Kidney capillary endothelial cell (primary cell): ENCODE measurements at places on chromosomes 11 and 22.
A peak's percentile ranks its signal among the peaks of the same experiment; 100 is the strongest.

DNA sequence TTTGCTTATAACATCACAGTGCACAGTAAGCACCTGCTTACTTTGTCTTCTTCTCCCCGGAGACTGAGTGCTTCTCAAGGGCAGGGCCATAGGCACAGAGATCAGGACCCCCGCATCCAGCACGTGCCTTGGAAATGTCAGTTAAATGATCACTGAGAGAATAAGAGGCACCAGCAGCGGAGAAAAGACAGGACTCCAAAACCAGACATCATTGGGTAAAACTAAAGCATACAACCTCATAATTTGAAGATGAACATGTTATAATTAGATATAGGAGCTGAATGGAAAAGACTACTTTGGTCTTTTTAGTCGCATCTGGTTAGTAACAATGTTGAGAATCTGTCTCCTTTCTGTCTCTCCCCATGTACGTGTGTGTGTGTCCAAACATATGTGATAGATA lies 1279.9 kb downstream of the LRRC4C start:
- DNase-seq = no peak

- no peak for DNase-seq
These were observed 99.4 kb downstream of the TEAD1 start for GRCh38 chr11:12773591-12773990.

DNA sequence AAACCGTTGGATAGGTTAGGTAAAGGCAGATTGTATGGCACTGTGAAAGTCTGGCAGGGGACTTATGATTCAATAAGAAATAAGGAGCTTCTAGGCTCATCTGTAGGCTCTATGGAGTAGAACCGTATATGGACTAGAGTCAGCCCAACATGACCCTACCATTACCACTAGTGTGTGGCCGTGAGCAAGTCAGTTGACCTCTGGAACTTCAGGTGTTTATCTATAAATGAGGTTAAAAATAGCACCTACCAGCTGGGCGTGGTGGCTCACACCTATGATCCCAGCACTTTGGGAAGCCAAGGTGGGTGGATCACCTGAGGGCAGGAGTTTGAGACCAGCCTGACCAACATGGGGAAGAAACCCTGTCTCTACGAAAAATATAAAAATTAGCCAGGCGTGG lies 4.4 kb downstream of the HINFP start:
- DNase-seq = no peak

DNA sequence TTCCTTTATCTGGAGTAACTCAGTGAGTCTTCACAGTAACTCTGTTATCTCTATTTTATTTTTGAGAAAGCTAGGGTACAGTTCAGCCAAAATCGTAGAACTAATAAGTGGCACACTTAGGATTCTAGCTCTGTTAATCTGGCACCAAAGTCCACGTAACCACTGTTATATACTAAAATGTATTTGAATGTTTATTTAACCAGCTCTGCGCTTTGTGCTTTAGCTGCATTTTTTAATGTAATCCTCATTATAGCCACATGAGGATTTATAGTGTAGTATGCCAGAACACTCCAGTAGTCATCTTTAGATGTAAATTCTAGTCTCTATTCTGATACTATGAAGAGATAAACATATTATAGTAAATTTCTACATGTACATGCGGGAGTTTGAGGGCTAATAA lies 36.8 kb downstream of the YAP1 start:
- DNase-seq = no peak

DNA sequence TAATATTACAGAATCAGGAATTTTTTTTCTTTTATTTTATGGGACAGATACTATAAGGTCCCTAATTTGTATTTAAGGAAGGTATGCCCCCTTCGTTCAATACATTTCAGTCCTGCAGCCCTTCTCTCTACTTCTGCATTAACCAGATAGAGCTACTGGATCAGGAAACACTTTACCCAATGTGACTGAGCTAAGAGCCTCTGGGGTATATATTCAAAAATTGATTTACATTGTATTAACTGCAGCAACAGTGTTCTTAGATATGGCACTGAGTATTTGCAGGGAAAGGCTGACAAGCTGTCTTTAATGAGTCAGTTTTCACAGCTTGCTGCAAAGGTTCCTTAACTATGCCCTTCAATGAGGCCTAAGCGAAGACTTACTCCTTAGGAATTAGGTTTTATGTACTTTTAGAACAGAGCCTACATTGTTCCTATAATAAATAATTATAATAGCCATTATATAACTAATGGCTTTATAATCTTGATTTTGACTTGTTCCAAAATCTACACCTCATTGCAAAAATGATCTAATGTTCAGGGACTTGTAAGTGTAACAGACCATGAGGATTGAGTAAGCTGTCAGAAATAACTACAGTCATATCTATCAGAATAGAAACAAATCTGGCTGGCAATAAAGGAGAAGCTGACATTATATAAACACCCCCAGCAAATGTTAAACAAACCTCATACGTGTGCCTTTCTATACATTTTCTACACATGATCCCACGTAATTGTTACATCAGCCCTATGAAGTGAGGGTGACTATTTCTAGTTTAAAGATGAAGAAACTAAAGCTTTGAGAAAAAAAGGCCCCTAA lies 55.0 kb downstream of the DDI1 start:
- DNase-seq = no peak

- DNase-seq = peak; percentile 27
These were observed 12.3 kb downstream of the TBX1 start for GRCh38 chr22:19772673-19773469.

DNA sequence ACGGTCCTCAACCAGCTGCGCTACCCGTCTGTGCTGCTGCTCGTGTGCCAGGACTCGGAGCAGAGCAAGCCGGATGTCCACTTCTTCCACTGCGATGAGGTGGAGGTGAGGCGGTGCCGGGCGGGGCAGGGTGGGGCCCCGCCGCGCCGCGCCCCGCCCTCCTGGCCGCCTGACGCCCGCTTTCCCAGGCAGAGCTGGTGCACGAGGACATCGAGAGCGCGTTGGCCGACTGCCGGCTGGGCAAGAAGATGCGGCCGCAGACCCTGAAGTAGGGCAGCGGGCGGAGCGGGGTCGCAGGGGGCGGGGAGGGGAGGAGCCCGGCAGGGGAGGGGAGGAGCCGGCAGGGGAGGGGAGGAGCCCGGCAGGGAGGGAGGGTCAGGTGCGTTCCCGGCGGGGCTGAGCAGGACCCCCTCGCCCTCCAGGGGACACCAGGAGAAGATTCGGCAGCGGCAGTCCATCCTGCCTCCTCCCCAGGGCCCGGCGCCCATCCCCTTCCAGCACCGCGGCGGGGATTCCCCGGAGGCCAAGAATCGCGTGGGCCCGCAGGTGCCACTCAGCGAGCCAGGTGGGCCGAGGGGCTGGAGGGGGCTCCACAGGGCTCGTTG lies 14.7 kb downstream of the EPS8L2 start:
- no peak for DNase-seq

DNA sequence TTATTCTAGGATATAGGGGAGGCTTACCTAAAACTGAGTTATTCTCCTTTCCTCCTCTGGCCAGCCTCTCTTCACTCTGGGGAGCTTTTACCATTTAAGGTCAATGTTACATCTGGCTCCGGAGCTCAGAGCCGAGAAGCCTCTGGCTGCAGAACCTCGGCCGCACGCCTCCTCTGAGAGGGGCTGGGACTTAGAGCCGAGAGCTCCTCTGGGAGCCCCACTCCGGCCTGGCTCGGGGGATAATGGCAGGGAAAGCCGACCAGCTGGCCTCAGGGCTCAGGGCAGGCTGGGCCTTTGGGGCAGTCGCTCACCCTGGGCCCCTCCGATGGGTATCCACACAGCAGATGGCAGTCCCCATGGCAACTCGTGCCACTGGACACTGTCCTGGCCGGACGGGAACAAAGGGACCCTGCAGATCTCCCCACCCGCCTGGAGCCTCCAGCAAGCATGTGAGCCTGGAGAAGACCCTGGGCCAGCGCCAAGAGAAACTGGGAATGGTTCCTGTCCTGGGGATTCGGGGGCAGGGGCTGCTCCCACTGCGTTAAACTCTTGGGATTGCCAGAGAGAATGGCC lies at the start of gene IRAG1:
TSS of gene IRAG1 (minus strand) at position 247 of the 573 bp plus-strand sequence. CDS start at position 94, 153 bp downstream.
- no peak for DNase-seq

- DNase-seq = no peak
These were observed 735.3 kb upstream of the RAG2 start for GRCh38 chr11:37333345-37333744.

DNA sequence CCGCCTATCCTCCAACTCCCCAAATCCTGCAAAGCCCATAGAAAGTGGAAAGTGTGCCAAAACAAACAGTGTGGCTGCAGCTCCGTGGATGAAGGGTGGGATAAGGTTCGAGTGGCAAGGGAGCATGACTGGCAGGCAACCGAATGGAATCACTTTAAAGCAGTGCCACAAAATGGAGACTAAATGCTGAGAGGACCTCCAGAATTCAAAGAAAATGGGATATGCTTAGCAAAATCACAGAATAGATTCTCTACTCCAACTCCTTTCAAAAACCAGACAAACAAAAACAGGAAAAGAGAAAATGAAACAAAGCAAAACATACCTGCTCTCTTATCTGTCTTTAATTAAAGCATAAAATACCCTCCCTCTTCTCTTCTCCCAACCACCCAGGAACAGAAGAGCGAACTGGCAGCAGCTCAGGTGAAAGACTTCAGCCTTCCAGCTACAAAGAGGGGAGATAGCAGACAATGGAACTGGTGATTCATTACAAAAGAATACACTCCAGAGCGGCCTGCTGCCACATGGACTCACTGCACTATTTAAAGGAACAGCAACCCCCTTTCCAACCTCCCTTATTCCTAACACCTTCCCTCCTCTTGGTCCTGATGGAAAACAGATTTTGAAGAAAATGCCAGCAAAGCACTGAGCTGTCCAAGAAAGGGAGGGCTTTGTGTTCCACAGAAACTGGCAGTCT lies 118.5 kb downstream of the APOL5 start:
- peak; percentile 64 for DNase-seq

- no peak for DNase-seq
These were observed 104.7 kb upstream of the PITPNB start for GRCh38 chr22:28023774-28024173.

GRCh38 chr11:43404836-43405479 lies 46.2 kb downstream of the TTC17 start:
- no peak for DNase-seq

DNA sequence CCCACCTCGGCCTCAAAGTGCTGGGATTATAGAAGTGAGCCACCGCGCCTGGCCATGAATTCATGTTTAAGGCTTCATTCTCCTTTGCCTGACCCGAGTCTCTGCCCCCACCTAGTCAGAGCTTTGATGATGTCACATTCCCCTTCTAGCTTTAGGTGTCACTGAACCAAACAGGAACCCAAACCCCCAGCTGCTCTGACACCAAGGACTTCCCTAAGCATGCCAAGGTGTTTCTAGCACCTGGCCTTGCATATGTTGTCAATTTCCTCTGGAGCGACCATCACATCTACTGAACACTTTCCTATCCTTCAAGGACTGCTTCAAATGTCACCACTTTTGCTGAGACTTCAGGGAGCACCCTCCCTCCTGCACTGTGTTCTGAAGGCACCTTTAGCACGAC lies 2.3 kb downstream of the F2 start:
- no peak for DNase-seq

DNA sequence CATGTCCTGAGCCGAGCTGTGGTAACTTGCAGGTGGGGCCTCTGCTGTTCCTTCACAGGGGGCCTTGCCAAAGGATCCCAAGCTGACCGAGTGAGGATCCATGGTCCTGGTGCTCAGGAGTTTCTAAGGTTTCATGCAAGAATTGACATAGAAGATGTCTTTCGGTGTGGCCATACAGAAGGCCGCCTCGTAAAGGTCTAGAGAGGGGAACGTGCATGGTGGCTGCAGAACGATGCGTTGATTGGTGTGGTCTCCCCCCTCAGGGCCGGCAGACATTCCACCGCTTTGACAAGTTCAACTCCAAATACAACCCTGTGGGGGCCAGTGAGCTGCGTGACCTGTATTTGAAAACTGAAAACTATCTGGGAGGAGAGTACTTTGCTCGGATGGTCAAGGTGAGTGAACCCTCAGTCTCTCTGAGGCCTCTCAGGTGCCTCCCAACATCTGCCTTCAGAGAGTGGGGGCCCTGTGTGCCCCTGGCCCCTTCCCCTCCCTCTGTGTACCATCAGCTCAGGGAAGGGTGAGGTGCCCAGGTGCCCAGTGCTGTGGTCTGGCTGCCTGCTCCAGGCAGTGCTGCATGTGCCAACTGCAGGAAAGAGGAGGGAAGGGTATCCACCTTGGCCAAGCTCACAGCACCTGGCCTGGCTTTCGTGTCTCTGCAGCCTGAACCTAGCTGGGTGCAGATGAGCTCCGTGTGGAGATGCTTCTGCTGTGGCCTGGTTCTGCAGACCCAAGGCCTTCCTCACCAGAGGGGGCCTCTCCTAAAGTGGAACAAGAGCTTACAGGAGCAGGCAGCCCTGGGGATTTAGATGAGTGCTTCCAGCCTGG lies 39.8 kb downstream of the AMPD3 start:
- no peak for DNase-seq
